Hindlimb muscle (tissue), 1 donor: ENCODE measurements at places on chromosomes 7 and 10. TPM values are rescaled to one million over a fixed set of nuclear protein-coding genes. Genes with fewer than 3 reads are reported as not detected.

MSMB gene
- not detected for polyA plus RNA-seq

DNA sequence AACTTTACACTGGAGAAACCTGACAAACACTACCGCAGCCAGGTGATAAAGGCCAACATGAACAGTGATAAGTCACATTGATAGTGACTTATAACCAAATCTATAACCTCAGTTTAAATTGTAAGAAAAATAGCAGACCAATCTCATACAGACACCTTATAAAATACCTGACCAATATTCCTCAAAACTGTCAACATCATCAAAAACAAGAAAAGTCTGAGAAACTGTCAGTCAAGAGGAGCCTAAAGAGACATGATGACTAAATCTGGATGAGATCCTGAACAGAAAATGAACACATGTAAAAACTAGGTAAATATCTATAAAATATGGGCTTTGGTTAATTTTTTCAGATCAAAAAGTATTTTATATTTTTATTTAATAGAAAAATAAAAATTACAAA lies 233.3 kb downstream of the HPSE2 start:
- no peak for DNase-seq

DNA sequence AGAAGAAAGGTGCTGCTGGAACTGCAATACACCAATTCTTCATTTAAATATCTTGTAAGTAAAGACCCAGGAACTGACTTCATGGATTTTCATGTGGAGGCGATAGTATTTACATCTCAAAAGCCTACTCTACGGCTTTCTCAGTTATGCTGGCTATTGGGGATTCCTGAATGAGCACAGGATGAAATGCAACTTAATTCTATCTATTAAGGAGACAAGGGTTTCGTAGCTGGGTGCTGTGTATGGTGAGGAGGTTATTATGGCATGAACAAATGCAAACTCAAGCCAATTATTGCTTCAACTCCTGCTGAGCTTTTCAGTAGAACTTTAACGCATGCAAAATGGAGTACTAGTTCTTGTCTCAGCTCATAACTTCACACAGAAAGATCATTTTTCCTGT lies 251.2 kb downstream of the SORCS1 start:
- no peak for DNase-seq

DNA sequence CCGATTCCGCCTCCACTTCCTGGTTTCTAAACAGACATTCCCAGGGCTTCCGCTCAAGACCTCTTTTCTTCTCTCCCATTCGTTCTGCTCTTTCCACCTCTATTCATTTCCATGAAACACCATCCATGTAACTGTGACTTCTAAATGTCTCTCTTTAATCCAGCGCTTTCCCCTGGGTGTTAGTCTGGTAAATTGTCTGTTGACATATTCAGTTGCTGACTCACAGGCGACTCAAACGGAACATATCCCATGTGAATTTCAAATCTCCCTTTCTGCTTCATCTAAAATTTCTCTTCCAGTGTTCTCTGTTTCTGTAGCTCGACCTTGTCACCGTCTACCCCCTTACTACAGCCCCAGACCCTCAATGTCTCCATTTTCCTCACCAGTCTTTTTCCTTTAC lies 119.1 kb downstream of the PFKFB3 start:
- no peak for DNase-seq

DNA sequence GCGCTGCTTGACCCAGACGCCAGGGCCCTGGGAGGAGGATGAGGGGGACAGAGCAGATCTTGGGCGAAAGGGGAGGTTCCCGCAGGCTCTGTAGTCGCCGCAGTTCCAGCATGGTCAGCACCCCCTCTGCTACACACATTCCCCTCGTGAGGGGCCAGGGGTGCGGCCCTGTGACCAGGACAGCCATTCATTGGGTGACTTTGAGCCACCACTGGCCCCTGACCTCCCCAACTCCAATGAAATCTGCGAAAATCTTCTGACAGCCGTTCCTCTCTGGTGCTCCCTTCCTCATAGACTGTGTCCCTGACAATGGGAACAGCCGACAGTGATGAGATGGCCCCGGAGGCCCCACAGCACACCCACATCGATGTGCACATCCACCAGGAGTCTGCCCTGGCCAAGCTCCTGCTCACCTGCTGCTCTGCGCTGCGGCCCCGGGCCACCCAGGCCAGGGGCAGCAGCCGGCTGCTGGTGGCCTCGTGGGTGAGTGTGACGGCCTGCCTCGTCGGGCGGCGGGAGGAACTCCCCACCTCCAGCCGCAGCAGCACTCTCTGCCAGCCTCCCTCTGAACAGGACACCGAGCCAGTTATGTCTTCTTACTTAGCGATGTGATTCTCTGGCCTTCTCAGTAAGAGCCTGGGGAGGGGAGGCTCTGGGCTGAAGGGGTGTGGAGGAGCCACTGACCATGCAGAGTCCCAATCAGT lies 825 bp downstream of the TMEM176A start:
- DNase-seq, result no peak

MET gene
- 15.2 TPM for polyA plus RNA-seq

SDK1 gene
- 3.6 TPM for polyA plus RNA-seq

GPNMB gene
- polyA plus RNA-seq, result 53.7 TPM

DNA sequence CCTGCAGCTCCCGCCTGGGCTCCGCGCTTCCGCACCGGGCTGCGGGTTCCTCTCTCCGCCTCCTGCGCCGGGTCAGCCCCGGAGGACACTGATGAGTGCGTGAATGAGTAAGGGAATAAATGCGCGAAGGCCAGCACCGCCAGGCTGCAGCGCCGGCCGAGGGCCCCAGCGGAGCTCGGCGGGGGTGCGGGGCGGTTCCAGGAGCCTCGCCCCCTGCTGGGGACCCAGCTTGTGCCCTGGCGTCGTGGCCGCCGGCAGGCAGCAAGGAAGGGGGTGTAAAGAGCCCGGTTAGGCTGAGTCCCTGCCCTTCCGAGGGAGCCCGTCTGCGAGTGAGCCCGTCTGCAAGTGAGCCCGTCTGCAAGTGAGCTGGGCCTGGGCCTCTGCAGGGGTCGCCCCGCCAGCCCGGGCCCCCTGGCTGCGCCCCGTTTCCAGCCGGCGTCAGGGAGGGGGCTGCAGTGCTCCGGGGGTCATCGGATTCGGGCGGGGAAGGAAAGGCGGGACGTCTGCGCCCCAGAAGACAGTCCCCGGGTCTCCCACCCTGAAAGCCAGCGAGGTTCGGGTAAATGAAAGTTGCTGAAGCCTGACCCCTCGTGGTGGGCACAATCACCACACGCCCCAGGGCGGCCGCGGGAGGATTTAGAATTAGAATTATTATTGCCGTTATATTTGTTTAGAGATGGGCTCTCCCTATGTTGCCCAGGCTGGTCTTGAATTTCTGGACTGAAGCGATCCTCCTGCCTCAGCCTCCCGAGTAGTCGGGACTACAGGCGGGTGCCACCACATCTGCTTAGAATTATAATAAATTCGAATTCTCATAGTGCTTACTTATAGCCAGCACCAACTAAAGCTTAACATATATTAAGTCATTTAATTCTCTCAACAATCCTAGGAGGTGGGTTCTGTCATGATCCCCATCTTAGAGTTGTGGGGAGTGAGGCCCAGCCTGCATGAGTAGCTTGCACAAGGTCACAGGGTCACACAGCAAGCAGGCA lies 8.6 kb upstream of the CRYGN start:
- DNase-seq, result peak; percentile 73

CREB5 gene
- polyA plus RNA-seq, result 24.4 TPM

LRIT1 gene
- not detected for polyA plus RNA-seq

LEP gene
- 0.05 TPM for polyA plus RNA-seq

GRCh38 chr7:3274131-3274530 lies 26.9 kb upstream of the SDK1 start:
- no peak for DNase-seq

DNA sequence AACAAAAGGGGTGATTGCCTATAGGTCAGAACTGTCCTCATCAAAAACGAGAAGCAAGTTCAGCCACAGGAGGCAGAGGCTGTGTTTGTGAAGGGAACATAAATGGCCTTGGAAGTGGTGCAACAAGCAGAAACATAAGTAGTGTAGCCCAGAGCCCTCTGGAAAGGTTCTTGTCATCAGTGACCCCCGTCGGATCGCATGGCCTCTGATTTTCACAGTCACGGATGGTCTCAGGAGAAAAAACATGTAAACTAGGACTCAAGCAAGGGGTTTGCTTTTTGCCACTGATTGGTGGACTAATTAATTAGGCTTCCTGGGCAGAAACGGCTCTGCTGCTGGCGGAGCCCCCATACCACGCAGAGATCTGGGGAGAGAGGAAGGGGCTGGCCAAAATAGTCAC lies 496.5 kb upstream of the MKI67 start:
- DNase-seq, result no peak

DNA sequence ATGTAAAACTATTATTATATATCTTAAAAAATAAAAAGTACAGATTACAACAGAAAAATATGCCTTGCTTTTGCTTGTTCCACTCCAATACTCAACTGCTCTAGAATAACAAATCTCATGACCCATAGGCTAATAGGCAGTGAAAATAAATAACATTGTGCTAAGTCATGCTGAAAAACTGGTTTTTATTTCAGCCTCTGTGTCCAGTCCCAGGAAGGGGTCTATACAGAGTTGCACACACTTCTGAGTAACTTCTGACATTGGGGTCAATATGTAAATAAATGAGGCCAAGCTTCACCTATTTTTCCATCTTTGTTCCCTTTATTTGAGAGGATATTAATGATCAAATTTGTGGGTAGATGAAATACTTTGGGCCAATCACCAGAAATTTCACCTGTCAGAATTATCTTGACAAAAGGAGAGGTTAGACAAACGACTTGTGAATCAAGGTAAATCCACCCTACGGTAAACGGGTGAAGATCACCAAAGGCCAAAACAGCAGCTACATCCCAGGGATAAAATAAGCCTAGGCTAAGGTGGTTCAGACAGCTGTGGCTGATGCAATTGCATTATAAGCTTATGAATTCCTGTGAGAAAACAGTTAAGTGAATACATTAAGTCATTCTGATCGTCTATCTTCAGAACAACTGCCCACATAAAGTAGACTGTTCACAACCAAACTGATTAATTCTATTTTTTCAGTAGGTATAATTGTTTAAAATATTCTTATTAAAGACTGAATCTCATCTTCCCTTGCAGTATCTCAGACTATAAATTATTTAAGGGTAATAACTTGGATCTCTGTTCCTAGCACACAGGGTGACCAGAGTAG lies 87.5 kb downstream of the UBE2H start:
- no peak for DNase-seq

ASAH2 gene
- 0.23 TPM for polyA plus RNA-seq

DNA sequence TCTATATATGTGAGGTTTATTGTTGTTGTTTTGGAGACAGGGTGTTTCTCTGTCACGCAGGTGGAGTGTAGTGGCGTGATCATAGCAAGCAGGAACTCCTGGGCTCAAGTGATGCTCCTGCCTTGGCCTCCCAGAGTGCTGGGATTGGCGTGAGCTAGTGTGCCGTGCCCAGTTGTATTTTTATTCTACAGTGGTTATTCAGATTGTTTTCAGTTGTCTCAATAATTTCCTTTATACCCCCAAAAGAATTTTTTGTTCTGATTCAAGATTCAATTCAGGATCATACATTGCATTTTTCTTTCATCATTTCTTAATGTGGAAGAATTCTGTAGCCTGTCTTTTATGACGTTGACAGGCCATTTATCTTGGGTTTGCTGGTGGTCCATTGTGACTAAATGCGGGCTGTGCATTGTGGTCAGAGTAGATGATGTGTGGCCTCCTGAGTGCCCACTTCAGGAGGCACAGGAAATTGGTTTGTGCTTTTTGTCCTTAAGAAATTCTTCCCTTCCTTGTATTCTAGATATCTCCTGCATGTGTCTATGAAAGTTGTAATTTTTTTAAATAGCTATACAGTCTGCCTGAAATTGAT lies 22.9 kb downstream of the RBM33 start:
- no peak for DNase-seq

GRCh38 chr10:48710647-48711275 lies 26.1 kb downstream of the WDFY4 start:
- DNase-seq, result no peak

DNA sequence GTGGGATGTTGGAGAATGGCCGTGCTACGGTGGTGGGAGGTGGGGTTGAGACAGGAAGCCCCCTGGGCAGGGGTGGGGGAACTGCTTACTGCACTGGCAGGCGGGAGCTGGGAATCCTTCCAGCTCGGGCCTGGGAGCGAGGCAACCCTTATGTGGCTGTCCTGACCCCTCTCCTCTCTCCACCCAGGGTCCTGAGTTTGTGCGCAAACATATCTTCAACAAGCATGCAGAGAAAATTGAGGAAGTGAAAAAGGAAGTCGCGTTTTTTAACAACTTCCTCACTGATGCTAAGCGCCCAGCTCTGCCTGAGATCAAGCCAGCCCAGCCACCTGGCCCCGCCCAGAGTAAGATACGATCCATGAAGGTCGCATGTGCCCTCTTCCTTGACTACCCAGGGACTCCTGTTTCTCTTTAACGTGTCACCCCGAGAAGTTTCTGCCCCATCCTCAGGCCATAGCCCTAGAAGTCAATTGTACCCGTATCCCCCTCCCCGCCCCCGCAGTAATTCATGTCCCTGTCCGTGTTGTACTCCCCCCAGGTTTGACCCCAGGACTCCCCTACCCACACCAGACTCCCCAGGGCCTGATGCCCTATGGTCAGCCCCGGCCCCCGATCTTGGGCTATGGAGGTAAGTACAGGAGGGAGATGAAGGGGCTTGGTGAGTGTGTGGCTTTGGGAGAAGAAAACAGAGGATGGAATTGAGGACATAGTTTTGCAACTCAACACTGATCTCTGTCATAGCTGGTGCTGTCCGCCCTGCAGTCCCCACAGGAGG lies 1.8 kb downstream of the UFSP1 start:
- no peak for DNase-seq
